ENCODE measurements at places on chromosomes 12 and 14.

- no peak for DNase-seq
These were observed 72.9 kb downstream of the ASCL4 start for GRCh38 chr12:107847430-107847829.

- DNase-seq = no peak
These were observed 2.2 kb downstream of the TMEM132C start for GRCh38 chr12:128269181-128269591.

GRCh38 chr12:82959821-82960220 lies 273.1 kb downstream of the TMTC2 start:
- DNase-seq = no peak

- no peak for DNase-seq
These were observed 24.8 kb downstream of the LRRIQ1 start for GRCh38 chr12:85060916-85061315.

DNA sequence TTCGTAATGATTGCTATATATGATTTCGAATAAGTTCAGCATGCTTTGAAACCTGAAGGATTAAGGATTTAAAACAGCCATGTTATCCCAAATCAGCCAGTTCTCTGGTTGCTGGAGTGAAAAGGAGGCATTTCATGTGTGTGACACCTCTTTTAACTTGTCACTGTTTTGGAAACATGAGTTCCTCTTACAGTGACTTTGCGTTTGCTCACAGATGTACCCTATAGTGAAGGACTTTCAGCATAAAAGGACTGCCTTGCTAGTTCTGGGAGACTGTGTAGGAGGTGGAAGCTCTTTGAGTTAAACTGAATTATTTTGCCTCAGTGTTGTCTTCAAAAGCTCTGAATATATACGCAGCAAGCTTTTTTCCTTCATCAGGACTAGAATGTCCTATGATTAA lies 7.6 kb downstream of the RNASE11 start:
- no peak for DNase-seq
